ENCODE measurements at places on chromosomes 5 and 9. TPM values are rescaled to one million over a fixed set of nuclear protein-coding genes. Genes with fewer than 3 reads are reported as not detected.

Gene AIF1L
- total RNA-seq = 0.08 TPM

Gene AQP3
- total RNA-seq = 1.3 TPM

Gene SLC4A9
- total RNA-seq = not detected

Gene NEURL1B
- 6.1 TPM for total RNA-seq

Gene DCTN4
- 76.3 TPM for total RNA-seq
